Germinal center (tissue), 1 donor: ENCODE measurements at places on chromosomes 11 and 22.
A peak's percentile ranks its signal among the peaks of the same experiment; 100 is the strongest.

DNA sequence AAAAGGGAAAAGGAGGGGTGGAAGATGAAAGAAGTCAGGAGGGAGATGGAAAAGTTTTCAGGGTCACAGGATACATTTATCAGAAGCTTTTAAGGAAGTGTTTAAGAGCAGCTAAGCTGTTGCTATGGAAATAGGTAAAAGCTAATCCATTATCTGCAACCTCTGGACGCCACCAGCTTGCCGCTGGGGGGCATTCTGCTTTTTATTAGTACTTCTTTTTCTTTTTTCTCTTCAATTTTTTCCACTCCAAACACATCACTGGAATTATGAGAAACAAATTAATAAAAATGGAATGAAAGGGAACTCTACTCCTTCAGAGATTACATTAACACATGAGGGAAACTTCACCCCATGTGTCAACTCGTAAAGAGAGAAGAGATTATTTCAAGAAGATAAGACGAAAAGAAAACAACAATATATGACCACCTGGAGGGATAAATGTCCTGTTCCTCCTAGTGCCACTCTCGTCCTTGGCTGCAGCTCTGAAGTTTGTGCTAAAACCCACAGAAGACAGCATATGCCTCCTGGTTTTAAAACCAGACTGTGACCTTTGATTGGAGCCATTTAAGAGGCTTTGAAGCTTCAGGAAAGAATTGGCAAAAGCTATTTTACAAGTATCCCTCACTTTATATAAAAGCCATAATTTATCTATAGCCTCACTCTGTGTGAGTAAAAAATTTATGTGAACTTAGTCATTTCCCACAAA lies 972.8 kb downstream of the OPCML start:
- no peak for DNase-seq

GRCh38 chr22:39520226-39521105 lies at the start of gene ATF4:
Gene ATF4 (plus strand): TSS chr22:39520562. CDS start chr22:39521446, 884 bp downstream.
- DNase-seq = peak; percentile 84

DNA sequence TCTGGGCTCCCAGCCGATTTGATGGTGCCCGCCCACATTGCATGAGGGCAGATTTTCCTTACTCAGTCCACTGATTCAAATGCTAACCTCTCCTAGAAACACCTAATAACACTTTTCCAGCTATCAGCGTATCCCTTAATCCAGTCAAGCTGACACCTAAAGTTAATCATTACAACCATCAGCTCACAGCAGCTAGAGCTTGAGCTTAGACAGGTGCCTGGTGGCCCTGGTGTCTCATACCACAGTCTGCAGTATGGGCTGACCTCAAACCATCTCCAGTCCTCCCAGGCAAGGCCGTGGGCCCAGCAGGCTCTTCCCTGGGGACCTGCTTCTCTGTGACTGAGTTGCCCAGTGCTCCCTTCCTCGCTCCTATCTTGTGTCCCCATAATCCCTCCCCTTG lies 174.4 kb upstream of the NECTIN1 start:
- DNase-seq = no peak

GRCh38 chr11:123690485-123690884 lies 36.1 kb upstream of the SCN3B start:
- no peak for DNase-seq

DNA sequence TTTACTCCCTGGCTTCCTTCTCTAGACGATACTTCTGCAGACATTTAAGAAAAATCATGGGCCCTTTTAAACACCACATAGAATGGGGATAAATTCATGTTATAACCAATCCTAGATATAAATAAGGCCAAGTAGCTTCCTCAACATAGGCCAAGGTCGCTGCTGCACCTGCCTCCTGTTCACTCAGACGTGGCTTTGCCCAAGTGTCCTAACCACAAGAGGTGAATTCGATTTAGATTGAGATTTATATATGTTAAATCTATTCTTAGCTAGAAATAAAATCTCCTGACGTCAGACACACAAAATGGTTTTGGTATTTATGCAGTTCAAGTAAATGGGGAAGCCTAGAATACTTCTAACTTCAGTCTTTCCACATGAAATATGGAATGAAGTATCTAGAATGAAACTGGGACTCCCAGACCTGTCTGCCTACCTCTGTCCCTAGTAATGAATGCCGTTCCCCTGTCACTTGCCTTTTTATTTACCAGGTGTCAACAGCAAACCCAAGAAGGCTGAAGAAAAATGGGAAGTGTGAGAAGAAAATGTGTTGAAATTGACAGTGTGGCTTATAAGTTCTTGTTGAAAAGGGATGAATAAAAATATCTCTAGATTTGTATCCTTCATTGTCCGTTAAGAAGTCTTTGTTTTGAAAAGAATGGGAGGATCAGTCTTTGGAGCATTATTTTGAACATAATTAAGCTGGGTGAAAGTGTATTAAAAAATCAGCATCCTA lies 131.8 kb downstream of the HIPK3 start:
- peak; percentile 54 for DNase-seq

DNA sequence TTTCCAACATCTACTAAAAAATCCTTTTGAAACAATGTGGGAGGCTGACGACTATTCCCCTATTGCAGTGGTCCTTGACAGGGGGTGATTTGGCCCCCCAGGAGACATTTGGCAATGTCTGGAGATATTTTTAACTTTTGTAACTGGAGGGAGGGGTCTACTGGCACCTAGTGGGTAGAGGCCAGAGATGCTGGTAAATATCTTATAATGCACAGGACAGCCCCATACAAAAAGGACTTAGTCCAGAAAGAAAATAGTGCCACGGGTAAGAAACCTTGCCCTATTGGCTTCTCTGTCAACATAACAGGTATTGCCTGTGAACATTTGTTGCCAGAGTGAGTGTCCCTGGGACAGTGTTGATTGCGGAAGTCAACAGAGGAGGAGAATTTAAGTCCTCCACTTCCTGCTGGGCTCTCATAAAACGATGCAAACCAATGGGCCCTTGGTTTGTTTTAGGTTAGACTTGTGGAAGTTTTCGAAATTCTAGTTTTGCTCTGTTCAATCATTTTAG lies 101.6 kb downstream of the MAML2 start:
- DNase-seq = no peak

GRCh38 chr11:4763096-4763495 lies 6.6 kb downstream of the OR51F1 start:
- DNase-seq = no peak

DNA sequence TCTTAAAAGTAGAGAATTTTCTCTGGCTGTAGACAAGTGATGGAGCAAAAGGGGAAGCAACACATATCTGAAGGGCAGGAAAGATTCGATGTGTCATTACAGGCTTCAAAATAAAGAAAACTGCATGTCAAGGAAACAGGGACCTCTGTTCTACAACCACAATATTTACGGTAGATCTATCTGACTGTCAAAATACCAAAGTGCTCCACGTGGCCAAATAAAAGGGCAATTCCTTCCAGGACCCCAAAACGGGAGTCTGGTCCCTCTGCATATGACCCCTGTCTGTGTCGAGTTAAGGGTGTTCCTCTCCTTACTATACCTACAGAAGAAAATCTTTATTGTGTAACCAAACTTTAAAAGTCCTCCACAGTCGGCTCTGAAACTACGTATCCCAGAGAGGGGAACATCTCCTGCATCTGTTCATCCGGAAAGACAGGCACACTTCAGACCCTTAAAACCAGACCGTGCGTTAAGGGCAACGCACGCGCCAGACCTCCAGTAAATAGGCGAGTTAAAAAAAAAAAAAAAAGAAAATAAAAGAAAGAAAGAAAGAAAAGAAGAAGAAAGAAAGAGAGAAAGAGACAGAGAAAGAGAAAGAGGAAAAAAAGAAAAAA lies 756 bp downstream of the CLNS1A start:
- no peak for DNase-seq

GRCh38 chr11:27973851-27974536 lies 134.0 kb downstream of the KIF18A start:
- no peak for DNase-seq

GRCh38 chr11:20021212-20021611 lies 139.1 kb downstream of the DBX1 start:
- no peak for DNase-seq

DNA sequence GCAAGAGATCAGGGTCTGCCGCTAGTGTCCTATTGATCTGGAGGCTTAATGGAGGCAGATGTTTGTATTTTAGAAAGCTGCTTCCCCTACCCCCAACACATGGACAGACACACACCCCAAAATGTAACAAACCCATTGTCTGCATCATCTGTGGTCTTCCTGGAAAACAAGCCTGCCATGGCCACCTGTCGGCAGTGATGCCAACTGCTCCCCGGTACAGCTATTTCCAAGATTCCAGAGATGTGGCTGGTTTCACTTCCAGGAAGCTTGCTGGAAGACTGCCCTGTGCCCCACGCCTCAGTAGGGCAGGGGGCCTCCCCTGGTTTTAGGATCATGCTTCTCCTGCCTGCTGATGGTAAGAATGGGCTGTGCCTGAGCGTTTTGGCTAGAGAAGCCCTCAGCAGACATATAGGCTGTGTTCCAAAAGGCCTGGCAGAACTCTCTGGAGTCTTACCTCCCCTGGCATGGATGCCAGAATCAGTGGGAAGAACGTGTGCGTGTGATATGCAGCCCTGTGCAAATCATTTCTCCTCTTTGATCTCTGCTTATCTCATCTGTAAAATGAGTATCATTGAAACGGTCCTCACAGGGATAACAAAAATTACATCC lies 108.6 kb downstream of the FBXO7 start:
- DNase-seq = no peak

GRCh38 chr11:6210274-6210955 lies 5.1 kb downstream of the C11orf42 start:
- DNase-seq = no peak

- peak; percentile 74 for DNase-seq
Observed at GRCh38 chr11:72812967-72813739, 1.1 kb upstream of the ATG16L2 start.

- no peak for DNase-seq
Observed at GRCh38 chr11:119100246-119100970, 1.2 kb downstream of the DPAGT1 start.

DNA sequence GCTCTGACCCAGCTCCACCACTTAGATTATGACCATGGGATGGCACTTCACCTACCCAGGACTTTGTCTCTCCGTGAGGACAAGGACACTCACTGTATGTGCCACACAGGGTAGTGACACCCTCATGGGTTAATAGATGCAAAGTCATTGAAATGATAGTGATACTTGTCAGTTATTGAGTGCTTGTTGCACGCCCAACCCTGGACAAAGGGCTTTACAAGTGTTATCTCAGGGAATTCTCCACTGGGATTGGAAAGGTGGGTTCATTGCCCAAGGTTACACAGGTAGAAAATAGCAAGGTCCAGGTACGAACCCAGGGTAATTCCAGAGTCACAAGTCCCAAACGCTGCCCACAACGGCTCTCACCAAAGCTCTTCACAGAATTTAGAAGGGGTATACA lies 158.2 kb downstream of the TRIM29 start:
- DNase-seq = no peak

DNA sequence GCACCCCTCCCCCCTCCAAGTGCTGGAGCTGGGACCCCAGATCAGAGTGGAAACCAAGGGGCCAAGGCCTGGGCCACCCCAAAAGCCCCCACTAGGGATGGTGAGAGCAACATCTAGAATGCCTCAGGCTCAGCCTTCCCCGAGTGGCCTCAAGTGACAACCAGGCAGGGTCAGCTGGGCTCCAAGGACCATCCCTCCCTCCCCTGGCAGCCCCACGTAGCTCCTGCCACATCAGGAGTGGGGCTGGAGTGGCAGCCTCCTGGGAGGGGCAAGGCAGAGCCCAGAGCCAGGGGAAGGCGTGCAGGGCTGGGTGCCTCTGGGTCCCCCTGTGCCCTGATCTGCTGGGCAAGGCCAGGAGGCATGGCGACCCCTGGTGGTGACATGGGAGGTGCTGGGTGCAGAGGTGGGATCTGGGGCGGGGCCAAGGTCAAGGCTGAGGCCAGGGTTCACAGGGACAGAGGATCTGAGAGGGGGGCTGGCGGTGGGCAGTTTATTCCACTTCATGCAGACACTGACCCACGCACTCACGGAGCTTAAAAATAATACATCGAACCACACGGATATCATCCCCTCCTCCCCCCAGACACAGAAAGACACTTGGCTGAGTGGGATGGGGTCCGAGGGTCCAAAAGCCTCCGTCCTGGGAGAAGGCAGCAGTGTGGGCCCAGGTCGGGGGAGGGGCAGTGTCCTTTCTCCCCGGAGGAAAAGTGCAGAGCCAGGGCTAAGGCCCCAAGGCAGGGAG lies 15.8 kb upstream of the EHD1 start:
- DNase-seq = peak; percentile 89

GRCh38 chr11:114233755-114234154 lies 62.4 kb upstream of the NNMT start:
- no peak for DNase-seq

GRCh38 chr22:28179392-28179791 lies 260.3 kb upstream of the PITPNB start:
- DNase-seq = no peak

DNA sequence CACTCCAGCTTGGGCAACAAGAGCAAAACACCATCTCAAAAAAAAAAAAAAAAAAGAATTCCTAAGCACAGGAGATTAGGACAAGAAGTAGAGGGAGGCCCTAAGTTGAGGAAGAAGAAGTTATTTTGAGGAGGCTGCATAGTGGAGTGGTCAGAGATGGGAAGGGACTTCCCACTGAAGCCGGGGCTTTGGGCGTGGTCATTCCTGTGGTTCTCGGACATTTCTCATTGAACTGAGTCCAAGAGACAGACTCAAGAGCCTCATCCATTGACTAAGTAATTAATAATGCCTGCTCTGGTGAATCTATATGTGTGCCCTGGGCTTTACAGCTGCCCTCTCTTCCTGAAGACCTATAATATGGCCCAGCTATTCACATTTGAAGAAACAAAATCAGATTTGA lies 53.2 kb upstream of the FTH1 start:
- DNase-seq = no peak

GRCh38 chr11:100972046-100972445 lies 157.6 kb downstream of the PGR start:
- no peak for DNase-seq

DNA sequence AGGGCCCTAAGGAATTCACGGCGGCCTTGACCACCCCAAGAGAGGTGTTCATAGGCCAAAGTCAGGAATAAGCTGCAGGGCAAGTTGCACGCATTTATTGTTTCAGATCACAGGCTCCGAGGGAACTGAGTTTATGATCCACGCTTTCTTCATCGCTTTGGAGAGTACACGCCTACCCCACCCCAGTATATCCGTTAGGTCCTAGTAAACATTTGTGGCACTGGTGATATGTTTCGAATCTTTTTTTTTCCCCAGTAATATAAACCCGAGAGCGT lies 805 bp downstream of the GANAB start:
- DNase-seq = no peak

DNA sequence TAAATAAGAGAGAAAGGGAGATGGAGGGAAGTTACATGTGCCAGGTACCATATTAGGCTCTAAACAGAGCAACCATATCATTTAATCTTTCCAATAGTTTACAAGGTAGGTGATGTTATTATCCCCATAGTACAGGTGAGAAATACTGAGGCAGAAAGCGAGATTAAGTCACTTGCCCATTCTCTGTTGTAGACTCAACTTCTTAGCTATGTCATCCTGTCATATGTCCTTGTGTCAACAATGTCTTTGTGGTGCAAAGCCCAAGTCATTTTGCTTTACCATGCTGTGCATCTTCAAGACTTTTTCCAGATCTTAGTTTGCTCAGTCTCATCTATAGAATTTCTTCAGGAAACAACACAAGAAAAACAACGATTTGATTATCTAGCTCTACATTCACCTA lies 205.0 kb upstream of the E2F8 start:
- DNase-seq = no peak

GRCh38 chr11:128916681-128917080 lies 25.5 kb downstream of the KCNJ5 start:
- no peak for DNase-seq

GRCh38 chr11:105829084-105829483 lies 193.0 kb downstream of the MSANTD4 start:
- DNase-seq = peak; percentile 8
